ENCODE measurements at places on chromosomes 11 and 22.

DNA sequence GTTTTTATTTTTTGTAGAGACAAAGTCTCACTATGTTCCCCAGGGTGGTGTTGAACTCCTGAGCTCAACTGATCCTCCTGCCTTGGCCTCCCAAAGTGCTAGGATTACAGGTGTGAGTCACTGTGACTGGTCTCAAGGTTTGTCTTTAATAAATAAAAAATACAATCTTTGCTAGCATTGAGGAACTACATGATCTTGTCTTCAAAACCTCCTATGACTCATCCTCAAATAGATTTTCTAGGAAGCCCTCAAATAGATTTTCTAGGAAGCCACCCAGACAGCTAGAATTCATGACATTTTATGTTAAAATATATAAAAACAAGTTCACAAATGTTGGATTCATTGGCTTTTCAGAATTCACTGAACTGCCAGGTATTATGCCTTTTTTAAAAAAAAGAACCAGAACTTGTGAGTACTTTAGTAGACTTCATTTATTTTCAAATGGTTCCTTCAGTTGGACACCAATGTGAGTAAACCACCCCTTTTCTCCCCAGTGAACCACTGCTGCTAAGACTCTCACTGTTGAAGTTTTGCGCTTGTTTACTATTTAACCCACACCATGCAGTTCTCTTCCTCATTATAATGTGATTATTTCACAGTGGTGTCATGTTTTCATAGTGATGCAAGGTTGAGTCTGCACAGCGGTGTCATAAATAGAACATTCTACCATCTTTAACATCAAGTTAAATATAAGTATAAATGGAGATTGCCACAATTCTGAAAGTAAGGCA is 303.9 kb downstream of the CASP12 start:
- DNase-seq, result peak; percentile 44

GRCh38 chr11:113504586-113504985 is 29.4 kb upstream of the DRD2 start:
- DNase-seq, result no peak

DNA sequence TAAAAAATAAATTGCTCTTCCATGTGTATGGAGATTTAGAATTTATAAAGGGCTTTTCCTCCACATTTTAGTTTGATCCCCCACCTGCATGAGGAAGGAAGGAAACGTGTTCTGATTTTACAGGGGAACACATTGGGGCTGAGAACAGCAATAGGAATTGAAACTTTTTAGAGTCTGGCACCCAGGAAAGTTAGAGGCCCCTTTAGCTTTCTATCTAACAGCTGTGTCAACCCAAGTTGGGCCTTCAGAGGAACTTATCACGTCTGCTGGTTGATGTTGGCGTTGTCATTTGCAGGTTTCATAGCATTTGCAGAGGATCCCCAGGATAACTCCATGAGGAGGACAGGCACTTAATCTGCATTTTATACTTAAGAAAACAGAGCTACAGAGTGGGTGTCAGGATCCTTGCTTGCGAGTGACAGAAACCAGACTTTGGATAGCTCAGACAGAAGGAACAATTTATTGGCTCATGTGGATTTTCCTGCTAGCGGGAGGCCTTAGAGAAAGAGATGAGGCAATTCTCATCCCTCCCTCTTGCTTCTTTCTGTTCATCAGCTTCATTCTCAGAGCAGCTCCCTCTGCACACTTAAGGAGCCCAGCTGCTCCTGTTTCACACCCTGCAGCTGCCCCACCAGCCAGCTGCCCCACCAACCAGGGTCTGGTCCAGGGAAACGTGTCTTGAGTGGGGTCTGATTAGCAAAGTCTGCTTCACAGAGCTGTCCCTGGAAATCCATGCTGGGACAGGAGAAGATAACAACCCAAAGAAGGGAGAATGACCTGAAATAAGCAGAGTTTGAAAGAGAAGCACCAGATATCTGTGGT is 92.5 kb upstream of the OR4B1 start:
- no peak for DNase-seq

GRCh38 chr11:72624496-72625201 is 49.6 kb downstream of the PDE2A start:
- DNase-seq, result no peak

DNA sequence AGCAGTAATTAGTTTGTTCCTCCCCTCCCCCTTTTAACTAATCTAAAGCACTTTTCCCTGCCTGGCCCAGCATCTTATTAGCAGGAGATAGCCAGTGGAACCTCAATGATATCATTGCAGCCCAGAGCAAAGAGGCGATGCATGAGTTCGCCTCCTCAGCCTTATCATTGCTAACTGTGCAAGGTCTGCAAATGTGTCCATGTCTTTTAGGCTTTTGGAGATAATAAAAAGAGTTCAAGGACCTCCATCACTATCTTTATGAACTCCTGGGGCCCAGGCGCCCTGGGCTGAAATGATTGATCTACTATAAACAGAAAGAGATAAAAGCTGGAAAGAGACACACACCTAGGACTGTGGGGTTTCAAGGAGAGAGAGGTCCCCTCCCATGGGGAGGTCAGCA is 124.2 kb upstream of the TBCEL start:
- DNase-seq, result no peak

Measured in fibroblast of mammary gland (primary cell).